ENCODE measurements at places on chromosomes 16 and 17. TPM values are rescaled to one million over a fixed set of nuclear protein-coding genes. Genes with fewer than 3 reads are reported as not detected.

Gene ABCC11
- 0.76 TPM for total RNA-seq

Gene CCL2
- 28.3 TPM for total RNA-seq

Gene ARHGDIG
- not detected for total RNA-seq

Gene DPEP2
- total RNA-seq = not detected

Gene CACNB1
- 6.6 TPM for total RNA-seq

Gene ZNF597
- 3.2 TPM for total RNA-seq

Gene WNT9B
- total RNA-seq = not detected

Gene PLEKHH3
- total RNA-seq = 32.2 TPM

Gene TBC1D3I
- not detected for total RNA-seq

Gene TSNAXIP1
- 0.65 TPM for total RNA-seq

Gene ADAD2
- total RNA-seq = not detected

Gene TMC7
- total RNA-seq = 0.25 TPM

Gene VMO1
- not detected for total RNA-seq

All from GM23248 (cell line).